ENCODE measurements at places on chromosomes 4 and X. TPM values are rescaled to one million over a fixed set of nuclear protein-coding genes. Genes with fewer than 3 reads are reported as not detected.

The NXF3 gene
- not detected for total RNA-seq

The EGF gene
- under 0.01 TPM for total RNA-seq

The NPY1R gene
- total RNA-seq: not detected

The POF1B gene
- total RNA-seq: 1.1 TPM

The C4orf51 gene
- not detected for total RNA-seq

The RHOXF1 gene
- not detected for total RNA-seq

The AVPR2 gene
- not detected for total RNA-seq

The TBC1D9 gene
- 66.8 TPM for total RNA-seq

The TCEAL9 gene
- total RNA-seq: 93.4 TPM

The PPP1R2C gene
- total RNA-seq: not detected

The ZNF732 gene
- 1.7 TPM for total RNA-seq

The PRDX4 gene
- 209 TPM for total RNA-seq

The OCRL gene
- 17.4 TPM for total RNA-seq

The BRS3 gene
- total RNA-seq: not detected

The PLS3 gene
- 546 TPM for total RNA-seq

The NEXMIF gene
- total RNA-seq: not detected

The RTL3 gene
- under 0.01 TPM for total RNA-seq

The EFHC2 gene
- total RNA-seq: not detected

The DUSP21 gene
- not detected for total RNA-seq

The BST1 gene
- total RNA-seq: 49.3 TPM

The SLC49A3 gene
- 8.5 TPM for total RNA-seq

The TBX22 gene
- total RNA-seq: not detected

The FGF16 gene
- total RNA-seq: 6.2 TPM

The MAGEA1 gene
- not detected for total RNA-seq

The UCHL1 gene
- 788 TPM for total RNA-seq

The PPARGC1A gene
- total RNA-seq: under 0.01 TPM

The SSX2 gene
- not detected for total RNA-seq

The FAM9C gene
- not detected for total RNA-seq

The DAPP1 gene
- not detected for total RNA-seq

The UGT2B11 gene
- total RNA-seq: not detected

The TBC1D19 gene
- 10.5 TPM for total RNA-seq

The CXorf65 gene
- not detected for total RNA-seq

The IDH3G gene
- 53.2 TPM for total RNA-seq

The ITGB1BP2 gene
- 2.7 TPM for total RNA-seq

The TCEAL7 gene
- total RNA-seq: 1.5 TPM

The LONRF3 gene
- 11.3 TPM for total RNA-seq

The NPFFR2 gene
- total RNA-seq: not detected

The NAP1L2 gene
- total RNA-seq: 1.2 TPM

The HDX gene
- 8.5 TPM for total RNA-seq

The NXF2 gene
- total RNA-seq: not detected

The UBE2K gene
- total RNA-seq: 19.3 TPM

The PABPC1L2B gene
- not detected for total RNA-seq

The HPGDS gene
- not detected for total RNA-seq

The ZFP42 gene
- total RNA-seq: not detected

The GLUD2 gene
- total RNA-seq: 1.3 TPM

The HS6ST2 gene
- 2.0 TPM for total RNA-seq

Measured in vein endothelial cell (primary cell).